ENCODE measurements at places on chromosomes 4 and X.

DNA sequence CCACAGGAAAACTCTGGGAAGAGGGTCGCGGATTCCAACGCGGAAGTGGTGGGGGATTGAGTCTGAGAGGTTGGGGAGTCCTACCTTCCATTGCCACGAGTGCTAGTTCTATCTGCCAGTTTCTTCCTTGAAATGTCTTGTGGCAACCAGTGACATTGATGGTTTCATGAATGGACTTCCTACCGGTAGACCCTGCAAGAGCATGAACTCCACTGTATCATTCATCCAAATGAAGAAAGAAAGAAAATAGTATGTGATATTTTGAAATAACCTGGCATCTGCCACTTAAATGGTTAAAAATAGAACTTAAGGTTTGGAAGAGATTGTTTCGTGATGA, 1.1 kb upstream of the SLC10A7 start:
- peak overlapping the region; percentile 96 for H3K4me3 ChIP-seq
- peaks cover 41% of the 10 kb centered on the region for H3K4me1 ChIP-seq
- peak overlapping the region; percentile 94 for H3K27ac ChIP-seq
- no peaks in the 10 kb centered on the region for H3K36me3 ChIP-seq
- DNase-seq: no peak
- H3K27me3 ChIP-seq: no peaks in the 10 kb centered on the region

DNA sequence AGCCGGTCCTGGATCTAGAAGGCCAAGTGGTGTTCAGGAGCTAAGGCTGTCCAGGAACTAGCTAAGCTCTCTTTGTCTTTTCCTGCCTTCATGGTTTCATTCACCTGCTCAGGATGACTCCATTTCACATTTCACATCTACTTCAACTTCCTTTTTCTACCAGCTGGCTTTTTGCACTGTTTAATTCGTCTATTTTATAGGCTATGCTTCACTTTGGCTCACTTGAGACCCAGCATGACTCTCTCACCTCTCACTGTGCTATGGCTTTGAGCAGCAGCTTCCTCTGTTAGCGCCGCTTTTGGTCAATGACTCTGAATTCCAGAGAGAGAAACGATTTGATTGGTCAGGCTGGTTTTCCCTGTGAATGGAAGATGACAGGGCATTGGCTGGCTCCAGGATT, 213.5 kb upstream of the CLNK start:
- no peaks in the 10 kb centered on the region for H3K36me3 ChIP-seq
- no peak overlapping the region for H3K4me3 ChIP-seq
- H3K27ac ChIP-seq: no peak overlapping the region
- H3K4me1 ChIP-seq: no peaks in the 10 kb centered on the region

DNA sequence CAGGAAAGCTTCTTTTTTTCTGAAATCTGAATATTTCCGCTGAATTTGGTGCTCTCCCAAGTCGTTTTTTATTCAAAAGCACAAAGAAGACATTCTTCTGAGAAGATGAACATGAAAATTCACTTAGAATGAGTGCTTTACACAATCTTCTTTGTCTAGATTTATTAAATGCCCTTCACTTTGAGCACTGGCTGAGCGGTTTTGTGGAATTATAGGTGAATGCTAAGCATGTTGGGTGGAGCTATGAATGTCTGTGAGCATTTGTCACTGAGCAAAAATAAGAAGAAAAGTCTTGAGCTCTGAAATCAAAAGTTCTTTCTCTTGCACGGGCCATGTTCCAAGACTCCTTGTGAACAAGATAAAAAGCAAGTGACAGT, 13.1 kb downstream of the GASK1B start:
- no peak overlapping the region for H3K27ac ChIP-seq
- no peaks in the 10 kb centered on the region for H3K27me3 ChIP-seq
- H3K4me1 ChIP-seq: peaks cover 24% of the 10 kb centered on the region
- DNase-seq: no peak

DNA sequence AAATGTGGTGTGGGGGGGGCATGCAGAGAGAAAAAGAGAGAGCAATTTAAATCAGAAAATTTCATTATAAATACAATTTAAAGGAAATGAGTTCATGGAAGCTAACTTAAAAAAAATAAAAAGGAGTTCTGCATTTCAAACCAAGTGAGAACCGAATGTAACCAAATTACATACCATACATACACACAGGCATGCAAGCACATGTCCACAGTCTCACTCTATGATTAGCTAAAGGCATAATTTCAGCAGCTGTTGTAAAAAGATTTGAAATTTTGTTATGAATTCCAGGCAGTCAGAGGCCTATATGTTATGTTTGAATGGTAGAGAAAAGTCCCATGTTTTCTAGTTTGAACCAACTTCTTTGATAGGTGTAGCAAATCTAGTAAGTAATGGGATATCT, 611.6 kb upstream of the ADGRL3 start:
- no peak overlapping the region for H3K27ac ChIP-seq
- no peaks in the 10 kb centered on the region for H3K4me1 ChIP-seq
- no peaks in the 10 kb centered on the region for H3K36me3 ChIP-seq
- H3K4me3 ChIP-seq: no peak overlapping the region
- DNase-seq: no peak
- H3K27me3 ChIP-seq: no peaks in the 10 kb centered on the region

DNA sequence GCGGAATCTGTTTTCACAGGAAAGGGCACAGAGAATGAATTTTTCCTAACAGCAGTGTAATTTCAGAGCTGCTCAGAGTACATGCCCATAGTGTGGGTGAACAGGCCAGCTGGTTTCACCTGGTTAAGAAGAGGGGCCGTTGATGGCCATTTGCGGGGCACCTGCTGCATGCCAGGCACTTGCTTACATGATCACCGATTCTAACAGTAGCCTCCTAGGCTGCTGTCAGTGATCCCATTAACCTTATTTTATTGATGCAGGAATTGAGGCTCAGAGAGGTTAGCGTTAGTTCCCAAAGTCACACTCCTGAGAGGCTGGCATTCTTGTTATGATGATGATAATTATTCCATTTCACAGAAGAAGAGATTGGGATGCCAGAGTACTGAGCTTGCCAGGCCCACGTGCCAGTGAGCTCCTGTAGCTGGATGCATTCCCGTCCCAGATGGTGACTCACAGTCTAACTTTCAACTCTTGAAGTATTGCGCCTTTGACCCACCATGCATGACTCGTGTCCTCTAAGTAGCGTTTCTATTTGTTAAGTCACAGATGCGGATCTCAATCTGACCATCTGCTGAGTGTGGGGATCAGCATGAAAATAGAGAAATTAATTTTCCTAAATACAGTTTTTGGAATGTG, 76.5 kb downstream of the PSAPL1 start:
- no peaks in the 10 kb centered on the region for H3K36me3 ChIP-seq
- no peak overlapping the region for H3K4me3 ChIP-seq
- H3K27me3 ChIP-seq: peaks cover 3% of the 10 kb centered on the region
- H3K4me1 ChIP-seq: no peaks in the 10 kb centered on the region

DNA sequence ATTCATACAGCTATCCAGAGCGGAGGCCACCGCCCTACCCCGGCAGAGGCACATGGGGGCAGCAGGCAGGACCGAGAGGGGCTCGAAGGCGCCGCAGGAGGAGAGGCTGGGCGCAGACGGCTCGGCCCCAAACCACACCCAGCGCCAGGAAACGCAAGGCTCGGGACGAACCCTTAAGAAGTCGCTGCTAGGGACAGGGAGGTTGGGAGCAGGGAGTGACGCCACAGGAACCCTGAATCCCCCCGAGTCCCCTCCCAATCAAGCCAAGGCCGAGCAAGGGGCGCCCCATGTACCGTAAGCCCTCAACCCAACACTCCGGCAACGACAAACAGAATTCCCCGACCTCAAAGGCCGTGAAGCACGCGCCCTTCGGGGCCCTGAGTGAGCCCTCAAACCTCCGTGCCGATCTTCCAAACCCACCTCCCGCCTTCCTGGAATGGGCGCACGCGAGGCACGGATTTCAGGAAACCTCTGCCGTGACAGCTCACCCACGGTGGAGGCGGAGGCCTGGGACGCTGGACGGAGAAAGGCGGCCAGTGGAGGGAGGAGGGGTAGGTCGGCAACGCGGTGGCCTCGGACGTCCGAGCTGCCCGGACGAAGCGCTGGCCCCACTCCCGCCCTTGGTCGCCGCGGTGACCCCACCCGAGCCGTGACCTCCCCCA, 1.8 kb downstream of the ZFYVE28 start:
- peak overlapping the region; percentile 76 for H3K27ac ChIP-seq
- H3K4me3 ChIP-seq: peak overlapping the region; percentile 90
- no peak for DNase-seq
- peaks cover 69% of the 10 kb centered on the region for H3K4me1 ChIP-seq
- no peaks in the 10 kb centered on the region for H3K36me3 ChIP-seq

DNA sequence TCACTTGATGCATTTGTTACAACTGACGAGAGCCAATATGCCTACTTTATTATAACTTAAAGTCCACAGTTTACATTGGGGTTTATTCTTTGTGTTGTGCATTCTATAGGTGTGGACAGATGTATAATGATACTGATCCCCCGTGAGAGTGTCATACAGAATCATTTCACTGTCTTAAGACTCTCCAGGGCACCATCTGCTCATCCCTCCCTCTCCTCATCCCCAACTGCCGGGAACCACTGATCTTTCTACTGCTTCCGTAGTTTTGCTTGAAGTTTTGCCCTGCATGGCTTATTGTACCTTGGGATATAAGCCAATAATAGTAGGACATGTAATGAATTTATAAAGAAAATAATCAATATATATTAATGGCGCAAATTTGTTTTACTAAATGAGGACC, 137.8 kb upstream of the MSX1 start:
- no peaks in the 10 kb centered on the region for H3K27me3 ChIP-seq
- H3K4me3 ChIP-seq: no peak overlapping the region
- no peak overlapping the region for H3K27ac ChIP-seq
- no peaks in the 10 kb centered on the region for H3K36me3 ChIP-seq
- DNase-seq: no peak

- no peak for DNase-seq
- no peaks in the 10 kb centered on the region for H3K4me1 ChIP-seq
- H3K36me3 ChIP-seq: no peaks in the 10 kb centered on the region
- no peak overlapping the region for H3K27ac ChIP-seq
These were observed 12.6 kb downstream of the DCLK2 start for GRCh38 chr4:150090836-150091235.

GRCh38 chrX:127943571-127943970, 108.6 kb downstream of the ACTRT1 start:
- no peak for DNase-seq
- no peaks in the 10 kb centered on the region for H3K27me3 ChIP-seq
- no peaks in the 10 kb centered on the region for H3K36me3 ChIP-seq
- H3K27ac ChIP-seq: no peak overlapping the region

DNA sequence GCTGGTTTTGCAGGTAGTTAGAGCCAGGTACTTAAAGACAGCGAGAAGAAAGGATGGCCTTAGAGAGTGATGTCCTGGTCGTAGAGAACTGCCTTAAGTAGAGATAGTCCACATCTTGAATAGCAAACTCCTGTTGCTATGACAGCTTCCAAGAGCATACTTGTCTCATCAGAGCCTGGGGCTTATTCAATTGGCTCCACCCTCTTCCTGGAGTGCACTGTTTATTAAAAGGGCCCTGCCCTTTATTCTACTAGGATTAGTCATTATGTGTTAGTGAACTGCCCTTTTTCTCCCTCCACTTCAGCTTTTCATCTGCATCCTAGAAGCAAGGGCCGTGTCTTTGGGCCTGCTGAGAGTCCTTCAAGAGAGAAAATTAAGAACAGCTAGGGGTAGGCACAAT, 94.5 kb upstream of the EOLA2 start:
- no peak overlapping the region for H3K4me3 ChIP-seq
- H3K4me1 ChIP-seq: peaks cover 2% of the 10 kb centered on the region
- H3K36me3 ChIP-seq: no peaks in the 10 kb centered on the region
- no peak for DNase-seq
- H3K27ac ChIP-seq: no peak overlapping the region
- H3K27me3 ChIP-seq: no peaks in the 10 kb centered on the region

GRCh38 chrX:19889582-19890342, 2.4 kb upstream of the SH3KBP1 start:
- no peaks in the 10 kb centered on the region for H3K36me3 ChIP-seq
- no peak for DNase-seq
- H3K27ac ChIP-seq: no peak overlapping the region
- no peaks in the 10 kb centered on the region for H3K27me3 ChIP-seq

DNA sequence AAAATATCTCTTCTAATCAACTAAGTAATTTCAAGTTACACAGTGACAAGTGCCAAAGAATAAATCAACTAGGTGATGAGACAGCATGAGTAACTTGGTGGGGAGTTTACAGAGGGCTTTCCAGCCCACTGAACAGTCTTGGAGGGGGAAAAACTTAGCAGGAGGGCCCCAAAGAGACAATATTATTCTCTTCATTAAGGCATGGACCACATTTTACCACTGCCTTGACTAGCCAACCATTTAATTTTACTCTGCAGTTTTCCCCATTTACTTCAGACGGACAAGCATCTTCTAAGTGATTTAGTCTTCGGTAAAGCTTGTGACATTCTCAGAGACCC, 25.3 kb upstream of the GATB start:
- no peaks in the 10 kb centered on the region for H3K36me3 ChIP-seq
- no peak overlapping the region for H3K27ac ChIP-seq
- no peak for DNase-seq

DNA sequence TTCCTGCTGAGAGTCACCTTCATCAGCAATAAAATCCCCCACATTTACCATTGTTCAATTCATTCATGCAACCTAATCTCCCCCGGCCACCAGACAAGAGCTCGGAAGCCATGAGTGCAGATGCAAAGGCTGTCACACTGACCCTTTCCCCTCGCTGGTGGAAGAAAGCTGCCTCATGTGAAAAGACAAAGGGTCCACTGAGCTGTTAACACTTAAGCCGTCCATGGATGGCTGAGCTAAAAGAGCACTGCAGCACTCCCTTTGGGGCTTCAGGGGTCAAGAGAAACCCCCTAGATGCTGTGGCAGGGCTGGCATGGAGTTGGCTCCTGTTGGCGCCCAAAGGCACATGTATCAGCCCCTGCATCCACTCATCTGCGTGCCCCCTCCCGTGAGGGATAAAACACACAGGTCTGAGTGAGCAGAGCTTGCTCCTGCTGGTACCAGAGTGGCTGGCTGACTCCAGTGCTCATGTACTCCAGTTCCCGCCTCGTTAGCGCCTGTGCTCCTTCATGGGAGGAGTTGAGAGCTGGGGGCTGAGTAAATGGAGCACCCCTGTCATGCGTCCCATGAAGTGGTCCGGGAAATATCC, 216.5 kb downstream of the PDHA2 start:
- DNase-seq: no peak
- no peaks in the 10 kb centered on the region for H3K4me1 ChIP-seq
- H3K4me3 ChIP-seq: no peak overlapping the region
- H3K36me3 ChIP-seq: no peaks in the 10 kb centered on the region
- H3K27me3 ChIP-seq: no peaks in the 10 kb centered on the region

GRCh38 chrX:11724122-11725017, 33.7 kb upstream of the MSL3 start:
- H3K27ac ChIP-seq: no peak overlapping the region
- no peaks in the 10 kb centered on the region for H3K36me3 ChIP-seq
- H3K4me3 ChIP-seq: no peak overlapping the region
- H3K4me1 ChIP-seq: no peaks in the 10 kb centered on the region
- H3K27me3 ChIP-seq: no peaks in the 10 kb centered on the region

GRCh38 chr4:64614276-64614675, 205.0 kb upstream of the TECRL start:
- H3K36me3 ChIP-seq: no peaks in the 10 kb centered on the region
- H3K27me3 ChIP-seq: no peaks in the 10 kb centered on the region
- DNase-seq: no peak
- H3K27ac ChIP-seq: no peak overlapping the region
- H3K4me3 ChIP-seq: no peak overlapping the region
- H3K4me1 ChIP-seq: no peaks in the 10 kb centered on the region
